BJ (cell line): ENCODE measurements at places on chromosomes 13 and 19.

GRCh38 chr13:97631158-97631557 lies 197.2 kb downstream of the RAP2A start:
- DNase-seq: no peak

- DNase-seq: no peak
These were observed 239.7 kb upstream of the MAB21L1 start for GRCh38 chr13:35716186-35716585.

DNA sequence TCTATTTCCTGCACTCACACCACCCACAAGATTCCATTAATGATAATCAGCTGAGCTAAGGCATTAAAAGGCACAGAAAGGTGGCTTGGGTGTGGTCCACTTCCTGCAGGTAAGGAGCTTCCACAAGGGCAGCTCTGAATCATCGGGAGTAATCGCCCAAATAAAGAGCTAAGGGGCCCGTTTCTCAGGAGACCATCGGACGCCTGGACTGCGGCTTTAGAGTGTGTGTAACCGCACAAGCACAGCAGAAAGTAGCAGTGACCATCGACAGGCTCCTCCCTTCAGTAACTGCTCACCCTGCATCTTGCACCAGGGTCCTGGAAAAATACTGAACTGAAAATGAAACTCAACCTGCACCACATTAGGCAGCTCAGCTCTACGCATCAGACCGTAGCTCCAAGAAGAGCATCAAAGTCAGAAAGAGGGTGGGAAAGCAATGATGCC lies 6.0 kb downstream of the STK24 start:
- no peak for DNase-seq

DNA sequence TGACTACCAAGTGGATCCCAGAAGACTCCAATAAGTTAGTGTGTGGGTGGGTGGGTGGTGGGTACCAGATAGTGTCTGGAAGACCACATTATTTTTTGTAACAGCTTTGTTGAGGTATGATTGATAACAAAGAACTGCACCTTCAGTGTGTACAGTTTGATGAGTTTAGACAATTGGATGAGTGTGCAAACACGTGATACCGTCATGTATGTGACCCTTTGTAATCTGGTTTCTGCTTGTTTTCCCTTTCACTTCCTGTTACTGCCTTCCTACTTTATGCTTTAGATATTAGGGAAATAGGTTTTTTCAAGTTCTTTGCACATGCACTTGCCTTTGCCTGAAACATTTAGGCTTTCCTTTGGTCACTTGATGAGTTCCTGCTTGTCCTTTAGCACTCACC lies 8.5 kb downstream of the RPL21 start:
- DNase-seq: no peak

DNA sequence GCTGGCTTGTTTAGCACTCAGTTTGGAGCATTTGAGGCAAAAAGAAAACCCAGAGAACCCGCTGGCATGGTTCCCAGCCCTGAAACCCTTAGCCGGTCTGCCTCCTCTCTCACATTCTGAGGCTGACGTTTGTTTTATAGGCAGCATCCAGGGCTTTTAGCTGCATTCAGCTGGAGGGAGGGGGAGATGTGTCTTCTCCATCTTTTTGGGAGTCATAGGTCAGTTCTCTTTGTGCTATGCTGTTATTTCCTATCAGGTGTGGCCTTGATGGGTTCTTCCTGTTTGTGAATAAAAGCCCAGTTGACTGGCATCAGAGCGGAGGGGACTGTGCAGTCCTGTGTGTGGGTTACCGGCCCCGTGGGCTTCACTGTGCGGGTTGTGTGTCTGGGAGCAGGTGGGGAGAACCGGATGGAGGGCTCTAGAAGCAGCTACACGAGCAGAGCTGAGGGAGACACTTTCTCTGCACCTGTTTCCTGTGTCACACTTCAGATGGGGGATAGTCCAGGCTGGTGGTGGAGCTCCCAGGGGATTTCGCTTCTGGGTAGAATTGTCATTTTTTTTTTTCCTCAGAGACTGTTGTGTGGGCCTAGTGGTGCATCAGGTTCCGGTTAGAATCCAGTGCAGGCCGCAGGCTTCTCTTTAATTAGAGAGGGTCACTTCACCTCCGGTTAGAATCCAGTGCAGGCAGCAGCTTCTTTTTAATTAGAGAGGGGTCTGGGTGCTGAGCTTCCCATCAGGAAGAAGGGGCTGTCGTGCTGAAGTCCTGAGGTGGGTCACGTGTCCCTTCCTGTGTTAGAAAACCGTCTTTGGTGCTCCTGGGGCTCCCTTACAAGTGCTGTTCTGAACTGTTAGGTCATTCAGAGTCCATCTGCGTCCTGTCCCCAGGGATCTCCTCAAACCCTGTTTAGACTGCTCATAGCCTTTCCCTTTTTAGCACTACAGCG lies 69.6 kb downstream of the ARHGEF7 start:
- DNase-seq: no peak

GRCh38 chr13:99418843-99419140 lies 82.5 kb upstream of the TM9SF2 start:
- no peak for DNase-seq

DNA sequence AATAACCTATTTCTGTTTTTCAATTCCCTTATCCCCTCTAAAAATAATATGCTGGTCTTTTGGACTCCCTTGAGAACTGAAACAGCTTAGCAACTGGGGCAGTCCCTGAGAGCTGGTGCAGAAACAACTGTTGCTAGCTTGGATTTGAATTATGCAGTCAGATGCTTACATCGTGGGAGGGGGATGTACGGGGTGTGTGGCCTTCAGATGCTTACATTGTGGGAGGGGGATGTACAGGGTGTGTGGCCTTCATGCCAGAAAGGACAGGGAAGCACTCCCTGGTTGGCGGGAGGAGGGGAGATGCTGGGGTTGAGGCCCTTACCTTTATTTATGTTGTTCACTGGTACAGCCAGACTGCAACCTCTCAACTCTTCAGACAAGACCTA lies 25.6 kb downstream of the LRCH1 start:
- no peak for DNase-seq

DNA sequence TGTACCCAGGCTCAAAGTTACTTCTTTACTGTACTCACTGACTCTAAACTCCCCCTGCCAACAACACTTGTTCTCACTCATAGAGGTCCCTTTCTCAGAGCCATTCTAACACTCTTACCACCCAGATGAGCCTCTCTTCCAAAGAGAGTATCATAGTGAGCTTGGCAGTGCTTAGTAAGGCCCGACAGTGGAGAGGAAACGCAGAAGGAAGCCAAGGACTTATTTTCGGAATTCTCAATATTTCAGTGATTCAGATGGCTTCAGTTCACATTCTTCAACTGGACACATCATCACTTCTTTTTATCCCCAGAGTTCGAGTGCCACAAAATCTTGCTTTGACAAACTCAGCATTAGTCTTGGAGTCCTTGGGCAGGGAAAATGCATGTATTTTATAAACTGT lies 285.9 kb downstream of the DNAJC15 start:
- no peak for DNase-seq

DNA sequence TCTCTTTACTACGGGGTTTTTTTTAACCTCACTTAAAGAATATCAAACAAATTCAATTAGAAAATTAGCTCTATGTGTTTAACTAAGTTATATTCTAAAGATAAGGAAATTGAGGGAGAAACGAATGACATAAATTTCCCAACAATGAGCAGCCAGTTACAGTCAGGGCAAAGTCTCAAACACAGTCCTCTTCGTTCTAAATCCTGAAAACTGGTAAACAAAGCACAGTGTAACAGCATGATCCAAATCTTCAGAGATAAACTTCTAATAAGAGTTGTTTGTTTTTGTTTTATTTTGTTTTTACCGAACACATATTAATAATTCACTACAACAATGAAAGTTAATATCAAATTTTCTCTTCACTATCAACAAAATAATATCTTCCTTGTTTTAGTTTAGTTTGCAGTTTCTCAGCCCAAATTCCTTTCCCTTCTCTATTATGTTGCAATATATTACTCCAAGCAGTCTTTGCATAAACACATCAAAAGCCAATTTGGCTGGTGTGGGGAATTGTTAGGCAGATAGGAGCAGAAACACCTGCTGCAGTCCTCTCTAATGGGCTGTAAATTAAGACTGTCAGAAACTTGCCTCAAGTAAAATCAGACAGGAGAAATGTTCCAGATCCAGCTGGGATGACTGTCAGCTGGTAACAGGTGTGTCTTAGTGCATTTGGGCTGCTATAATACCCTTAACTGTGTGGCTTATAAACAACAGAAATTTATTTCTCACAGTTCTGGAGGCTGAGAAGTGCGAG lies 106.5 kb upstream of the SGCG start:
- DNase-seq: no peak

DNA sequence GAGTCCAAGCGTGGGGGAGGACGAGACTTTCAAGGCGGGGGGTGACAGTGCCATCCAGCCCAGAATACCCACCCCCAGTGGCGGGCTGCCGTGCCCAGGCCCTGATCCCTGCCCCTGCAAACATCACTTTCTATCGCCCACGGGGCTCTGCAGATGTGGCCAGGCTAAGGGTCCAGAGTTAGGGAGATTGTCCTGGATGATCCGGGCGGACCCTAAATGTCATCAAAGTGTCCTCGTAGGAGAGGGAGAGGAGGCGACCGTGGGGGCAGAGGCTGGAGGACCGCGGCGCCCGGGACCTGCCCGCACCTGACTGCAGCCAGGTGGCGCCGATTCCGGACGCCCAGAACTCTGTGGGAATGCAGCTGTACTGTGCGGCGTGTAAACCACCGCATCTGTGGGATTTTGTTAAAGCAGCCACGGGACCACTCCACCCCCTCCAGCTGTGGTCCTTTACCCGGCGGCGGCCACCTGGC lies 32.4 kb downstream of the GJA3 start:
- DNase-seq: no peak

- no peak for DNase-seq
These were observed 137.5 kb downstream of the SIPA1L3 start for GRCh38 chr19:38044267-38045111.

- no peak for DNase-seq
These were observed 44.9 kb downstream of the COL4A1 start for GRCh38 chr13:110262082-110262436.

DNA sequence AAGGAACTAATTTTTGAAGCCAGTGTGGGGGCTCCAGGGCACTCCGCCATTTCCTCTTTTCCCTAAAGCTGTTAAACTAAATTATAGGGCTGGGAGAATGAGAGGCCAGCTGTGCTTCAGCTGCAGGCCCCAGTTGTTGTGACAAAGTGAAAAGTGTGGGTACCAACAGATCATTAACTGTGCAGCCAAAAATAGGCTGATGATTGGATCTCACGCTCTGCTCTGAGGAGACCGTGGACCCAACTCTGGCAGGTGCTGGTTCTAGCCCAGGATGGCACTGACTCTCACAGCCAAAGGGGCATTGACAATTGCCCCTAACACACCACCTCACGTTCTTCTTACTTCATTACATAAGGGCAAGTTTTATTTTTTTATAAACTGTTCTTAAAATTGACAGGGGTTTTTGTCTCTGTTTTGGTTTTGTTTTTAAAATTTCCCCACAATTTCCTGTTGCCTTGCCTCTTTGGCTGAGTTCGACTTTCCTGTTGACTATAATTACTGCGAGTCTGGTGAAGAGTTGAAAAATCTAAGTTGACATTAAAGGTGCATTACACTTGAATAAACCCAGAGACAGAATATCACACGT lies 391.0 kb downstream of the FGF9 start:
- no peak for DNase-seq

GRCh38 chr13:35260316-35260715 lies 216.2 kb downstream of the MAB21L1 start:
- no peak for DNase-seq

DNA sequence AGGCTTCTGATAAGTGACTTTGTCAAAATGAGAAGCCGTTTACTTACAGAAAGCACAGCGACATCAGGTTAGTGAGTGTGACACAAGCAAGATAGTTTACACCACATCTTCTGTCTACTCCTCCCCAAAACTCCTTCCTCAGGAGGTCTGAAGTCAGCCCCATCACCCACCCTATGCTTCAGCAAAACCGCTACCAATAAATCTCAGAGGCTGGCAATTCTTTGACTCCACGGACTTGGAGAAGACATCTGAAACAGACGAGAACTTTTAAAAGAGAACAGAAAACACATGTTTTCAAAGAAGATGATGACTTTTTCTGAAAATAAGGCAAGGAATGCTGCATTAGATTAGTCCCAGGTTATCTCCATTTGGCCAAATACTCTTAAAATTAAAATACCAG lies 261.1 kb downstream of the TBC1D4 start:
- no peak for DNase-seq

- no peak for DNase-seq
These were observed 233.4 kb downstream of the KCNRG start for GRCh38 chr13:50248516-50249143.
